ENCODE measurements at places on chromosomes 2 and 18. TPM values are rescaled to one million over a fixed set of nuclear protein-coding genes. Genes with fewer than 3 reads are reported as not detected.

GRCh38 chr18:76364282-76365259, 130.5 kb downstream of the ZNF516 start:
- no peak for DNase-seq

DNA sequence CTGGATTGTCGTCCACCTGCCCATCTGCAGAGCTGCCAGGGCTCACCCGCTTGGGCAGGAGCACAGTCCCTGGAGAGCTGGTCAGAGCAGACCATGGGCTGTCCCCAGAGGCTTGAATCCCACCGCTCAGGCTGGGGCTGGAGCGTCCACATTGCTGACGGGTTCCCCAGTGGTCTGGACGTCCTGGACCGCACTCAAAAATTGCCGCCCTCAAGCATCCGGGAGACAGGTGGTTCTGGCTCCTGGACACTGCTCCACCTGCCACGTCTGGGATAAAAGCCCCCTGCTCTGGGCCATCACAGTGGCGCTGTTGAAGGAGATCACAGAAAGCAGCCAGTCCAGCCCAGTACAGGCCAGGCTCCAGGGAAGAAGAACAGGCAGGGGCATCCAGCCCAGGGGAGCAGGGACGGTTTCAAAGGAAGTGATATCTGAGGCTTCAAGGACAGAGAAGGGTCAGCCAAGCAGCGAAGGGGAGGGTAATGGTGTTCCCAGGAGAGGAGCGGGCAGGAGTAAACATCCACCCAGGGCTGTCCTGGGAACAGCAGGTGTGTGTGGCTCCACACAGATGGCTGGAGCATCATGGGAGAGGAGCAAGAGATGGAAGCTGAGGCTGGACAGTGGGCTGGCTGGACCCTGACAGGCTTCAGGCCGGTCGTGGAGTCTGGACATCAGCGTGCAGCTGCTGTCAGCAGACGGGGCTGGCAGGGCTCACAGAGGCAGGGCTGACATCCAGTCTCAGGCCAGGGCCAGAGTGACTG, 21.9 kb upstream of the ID2 start:
- no peak for DNase-seq

GRCh38 chr2:75410702-75411101, 150.0 kb downstream of the EVA1A start:
- no peak for DNase-seq

GRCh38 chr18:36693931-36694620, 134.7 kb downstream of the TPGS2 start:
- peak; percentile 73 for DNase-seq

DNA sequence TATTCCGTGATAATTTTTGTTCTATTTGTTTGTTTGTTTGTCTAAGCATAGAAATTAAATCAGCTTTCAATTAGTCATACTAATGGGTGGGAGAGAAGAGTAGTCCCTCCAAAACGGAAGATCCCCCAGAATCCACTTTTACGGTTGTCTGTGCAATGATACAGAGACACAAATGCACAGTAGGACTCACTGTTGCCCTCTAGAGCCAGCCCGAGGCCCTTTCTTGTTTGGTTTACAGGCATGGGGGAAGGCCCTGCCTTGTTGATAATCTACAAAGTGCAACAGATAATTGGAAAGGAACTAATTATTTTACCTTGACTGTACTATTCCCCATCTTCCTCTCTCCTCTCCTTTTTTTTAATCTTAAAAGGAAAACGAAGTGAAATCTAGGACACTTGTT, 121.1 kb downstream of the ACOXL start:
- DNase-seq: peak; percentile 81

GRCh38 chr18:24534737-24535136, 74.3 kb downstream of the HRH4 start:
- no peak for DNase-seq

- no peak for DNase-seq
Measured at GRCh38 chr2:126222278-126222677, 433.7 kb upstream of the GYPC start.

- no peak for DNase-seq
Measured at GRCh38 chr2:136253288-136254004, 135.5 kb upstream of the CXCR4 start.

DNA sequence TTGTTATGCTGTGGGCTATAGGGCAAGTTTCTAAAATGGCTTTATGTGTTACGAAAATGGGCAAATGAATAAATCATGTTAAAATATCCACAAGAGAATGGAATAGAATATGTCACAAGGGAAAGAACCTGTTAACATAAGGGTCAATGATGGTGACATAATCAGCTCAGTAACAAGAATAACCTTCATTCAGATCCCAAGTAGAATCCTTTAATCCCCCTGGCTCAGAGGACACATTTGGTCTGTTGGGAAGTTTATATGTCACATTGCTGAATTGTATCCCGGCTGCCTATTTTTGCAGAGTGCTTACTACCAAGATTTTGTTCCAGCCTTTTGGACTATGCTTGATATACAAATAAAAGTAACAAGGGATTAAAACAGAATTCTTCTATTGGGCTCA, 13.1 kb upstream of the LGALSL start:
- no peak for DNase-seq

DNA sequence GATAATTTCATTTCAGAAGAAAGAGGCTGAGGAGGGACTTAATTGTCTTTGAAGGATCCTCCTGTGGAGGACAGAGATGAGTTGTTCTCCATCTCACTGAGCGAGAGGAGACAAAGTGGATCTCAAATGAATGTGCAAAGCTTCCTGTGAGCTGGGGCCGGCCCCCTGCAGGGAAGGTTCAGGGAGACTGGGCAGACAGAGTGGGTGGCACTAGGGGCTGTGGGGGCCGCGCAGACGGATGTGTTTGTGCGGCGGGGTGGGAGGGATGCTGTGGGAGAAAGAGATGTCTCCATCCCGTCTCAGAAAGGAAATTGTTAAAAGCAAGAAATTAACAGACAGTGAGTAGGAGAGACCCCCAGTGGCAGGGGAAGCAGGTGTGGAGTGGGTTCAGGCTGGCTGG, 29.1 kb downstream of the KLHL29 start:
- DNase-seq: no peak

DNA sequence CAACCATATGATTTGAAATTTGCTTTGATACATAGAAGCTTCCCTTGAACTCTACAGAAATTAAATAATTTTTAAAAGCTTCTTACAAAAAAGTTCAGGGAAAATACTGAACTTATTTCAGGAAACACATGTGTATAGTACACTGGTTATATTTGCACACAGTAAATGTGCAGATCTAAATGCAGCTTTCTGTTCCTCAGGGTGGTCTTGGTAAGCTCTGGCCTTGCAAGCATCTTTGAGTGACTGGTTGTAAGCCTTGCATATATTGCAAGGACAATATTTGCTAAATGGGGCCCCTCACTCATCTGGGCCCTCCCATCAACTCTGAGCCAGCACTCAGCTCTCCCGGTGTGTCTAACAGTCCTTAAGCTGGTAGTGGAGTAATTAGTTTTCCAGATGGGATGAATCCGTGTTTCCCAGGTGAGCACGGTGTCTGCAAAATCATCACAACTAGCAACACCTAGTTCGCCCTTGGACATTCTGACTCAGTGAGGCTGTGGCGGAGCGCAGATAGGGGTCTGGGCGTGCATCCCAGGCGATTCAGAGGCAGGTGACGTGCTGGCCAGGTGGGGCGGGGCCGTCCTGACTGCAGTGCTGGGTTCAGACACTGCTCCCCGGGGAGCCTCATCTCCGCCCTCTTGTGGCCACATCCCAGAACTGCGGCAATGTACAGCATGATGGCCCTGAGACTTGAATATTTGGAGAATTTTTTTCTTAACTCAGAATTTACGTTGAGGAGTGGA, 149.6 kb downstream of the MBP start:
- DNase-seq: peak; percentile 98

DNA sequence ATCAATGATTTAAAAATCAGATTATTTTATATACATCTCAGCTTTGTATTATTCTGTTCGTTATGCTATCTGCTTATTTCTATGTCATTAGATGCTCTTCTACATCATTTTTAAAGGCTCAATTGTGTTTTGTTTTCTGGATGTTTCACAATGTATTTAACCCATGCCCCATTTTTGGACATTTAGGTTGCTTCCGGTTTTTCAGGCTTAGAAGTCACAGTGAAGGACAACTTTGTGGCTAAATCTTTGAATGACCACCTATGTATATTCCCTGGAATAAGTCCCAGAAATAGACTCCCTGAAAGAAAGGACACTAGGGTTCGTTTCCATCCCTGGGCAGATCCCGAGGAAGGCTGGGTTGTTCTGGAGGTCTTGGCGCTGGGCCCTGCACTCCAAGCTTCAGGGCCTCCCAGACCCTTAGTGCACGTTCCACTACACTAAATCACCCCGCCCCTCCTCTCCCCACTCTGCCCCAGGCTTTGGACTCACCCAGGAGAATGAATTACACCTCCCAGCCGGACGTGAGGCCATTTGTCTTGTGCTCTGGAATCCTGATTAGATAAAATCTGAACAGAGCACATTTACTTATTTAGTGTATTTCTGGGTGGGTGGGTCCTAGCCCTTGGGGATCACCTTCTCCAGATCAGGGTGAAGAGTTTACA, 188.2 kb downstream of the ZFP36L2 start:
- DNase-seq: no peak

GRCh38 chr18:34909637-34910364, 131.4 kb upstream of the MAPRE2 start:
- DNase-seq: no peak

DNA sequence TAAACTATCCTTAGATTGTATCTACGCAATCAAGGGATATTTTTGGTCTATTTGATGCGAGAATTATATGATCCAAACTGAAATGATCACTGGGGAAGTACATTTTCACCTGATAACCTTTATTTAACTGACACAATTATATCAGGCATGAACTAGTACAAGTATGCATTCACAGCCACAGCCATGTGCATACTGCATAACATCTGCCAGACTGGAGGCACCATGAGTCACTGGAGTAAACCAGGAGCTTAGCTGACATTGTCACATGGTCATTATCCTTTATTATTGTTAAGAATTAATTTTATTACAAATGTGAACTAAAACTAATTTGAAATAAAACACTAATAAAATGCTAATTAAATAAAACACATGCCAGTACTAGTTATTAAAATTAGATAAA, 1127.1 kb downstream of the DPP10 start:
- DNase-seq: no peak

GRCh38 chr2:120448961-120449810, 103.2 kb downstream of the INHBB start:
- DNase-seq: no peak

- no peak for DNase-seq
Measured at GRCh38 chr2:195730912-195731311, 73.9 kb downstream of the SLC39A10 start.

GRCh38 chr18:79548077-79548450, 131.5 kb upstream of the CTDP1 start:
- no peak for DNase-seq

- DNase-seq: no peak
Measured at GRCh38 chr18:7575465-7576028, 8.4 kb downstream of the PTPRM start.

DNA sequence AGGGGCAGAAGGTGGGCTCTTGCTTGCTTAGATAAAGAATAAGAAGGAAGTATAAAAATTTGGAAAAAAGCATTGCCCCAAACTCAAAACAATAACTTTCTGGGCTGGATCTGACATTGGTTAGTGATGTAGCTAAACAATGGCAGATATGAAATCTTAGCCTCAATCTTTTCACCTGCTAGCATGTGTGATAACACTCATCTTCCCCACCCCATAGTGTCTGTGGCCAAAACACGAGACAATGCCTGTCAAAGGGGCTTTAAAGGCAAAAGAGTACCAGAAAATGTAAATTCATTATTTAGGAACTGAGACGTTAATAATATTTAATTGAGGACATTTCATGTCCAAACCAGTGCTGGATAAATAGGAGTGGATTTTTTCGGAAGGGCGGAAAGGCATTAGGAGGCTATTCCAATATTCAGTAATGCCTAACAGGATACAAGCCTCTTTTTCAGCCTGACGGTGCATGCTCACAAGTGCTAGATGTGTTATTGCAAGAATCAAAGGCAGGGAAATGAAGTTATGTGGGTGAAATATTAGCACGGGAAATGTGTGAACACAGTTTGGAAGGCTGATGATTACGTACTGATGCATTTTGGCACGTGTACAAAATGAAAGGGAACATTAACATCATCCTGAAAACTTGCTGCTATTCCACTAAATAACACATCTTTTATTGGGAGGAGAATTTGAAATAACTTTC, 395.7 kb downstream of the GALR1 start:
- DNase-seq: no peak

- no peak for DNase-seq
Measured at GRCh38 chr2:3459185-3460015, 59.9 kb downstream of the ADI1 start.

DNA sequence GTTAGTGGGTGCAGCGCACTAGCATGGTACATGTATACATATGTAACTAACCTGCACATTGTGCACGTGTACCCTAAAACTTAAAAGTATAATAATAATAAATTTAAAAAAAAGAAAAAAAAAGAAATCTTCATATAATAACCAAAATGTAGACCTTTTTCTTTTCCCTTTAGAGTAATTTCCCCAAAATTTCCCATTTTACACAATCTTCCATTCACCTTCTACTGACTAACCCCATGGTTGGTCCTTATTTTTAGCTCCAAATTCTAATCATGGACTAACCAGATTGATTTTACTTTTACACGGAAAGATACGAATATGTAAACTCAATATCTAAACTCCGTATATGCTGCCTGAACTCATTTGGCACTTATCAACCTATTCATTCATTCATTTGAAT, 7.7 kb downstream of the KCTD18 start:
- DNase-seq: no peak

DNA sequence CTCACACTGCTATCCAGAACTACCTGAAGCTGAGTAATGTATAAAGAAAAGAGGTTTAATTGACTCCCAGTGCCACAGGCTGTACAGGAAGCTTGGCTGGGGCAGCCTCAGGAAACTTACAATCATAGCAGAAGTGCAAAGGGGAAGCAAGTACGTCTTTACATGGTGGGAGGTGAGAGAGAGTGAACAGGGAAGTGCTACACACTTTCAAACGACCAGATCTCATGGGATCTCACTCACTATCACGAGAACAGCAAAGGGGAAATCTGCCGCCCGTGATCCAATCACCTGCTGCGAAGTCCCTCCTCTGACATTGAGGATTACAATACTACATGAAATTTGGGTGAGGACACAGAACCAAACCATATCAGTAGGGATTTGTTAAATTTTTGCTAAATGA, 150.4 kb upstream of the NXPH2 start:
- DNase-seq: no peak

- DNase-seq: no peak
Measured at GRCh38 chr18:6775702-6776101, 46.2 kb downstream of the ARHGAP28 start.

The KATNAL2 gene
- total RNA-seq: 14.5 TPM

The SP140L gene
- total RNA-seq: 17.0 TPM

The UGT1A8 gene
- total RNA-seq: 0.18 TPM

The CD207 gene
- not detected for total RNA-seq

The CHRNG gene
- not detected for total RNA-seq

The IL1R1 gene
- not detected for total RNA-seq

The CAVIN2 gene
- total RNA-seq: 3.1 TPM

The BUB1 gene
- total RNA-seq: 48.2 TPM

The PCARE gene
- not detected for total RNA-seq

The TCF23 gene
- total RNA-seq: not detected

The COL3A1 gene
- not detected for total RNA-seq

The REG3A gene
- total RNA-seq: not detected

The SERPINB7 gene
- total RNA-seq: 2.8 TPM

The R3HDM1 gene
- total RNA-seq: 69.4 TPM

The PLEK gene
- total RNA-seq: 224 TPM

The TBR1 gene
- total RNA-seq: 0.15 TPM

The AQP12B gene
- not detected for total RNA-seq

The TUBB8B gene
- total RNA-seq: not detected

Data from Karpas-422 (cell line).